ENCODE measurements at places on chromosomes 11 and 22.

GRCh38 chr11:12142176-12142575, 31.8 kb downstream of the MICAL2 start:
- no peak for DNase-seq

DNA sequence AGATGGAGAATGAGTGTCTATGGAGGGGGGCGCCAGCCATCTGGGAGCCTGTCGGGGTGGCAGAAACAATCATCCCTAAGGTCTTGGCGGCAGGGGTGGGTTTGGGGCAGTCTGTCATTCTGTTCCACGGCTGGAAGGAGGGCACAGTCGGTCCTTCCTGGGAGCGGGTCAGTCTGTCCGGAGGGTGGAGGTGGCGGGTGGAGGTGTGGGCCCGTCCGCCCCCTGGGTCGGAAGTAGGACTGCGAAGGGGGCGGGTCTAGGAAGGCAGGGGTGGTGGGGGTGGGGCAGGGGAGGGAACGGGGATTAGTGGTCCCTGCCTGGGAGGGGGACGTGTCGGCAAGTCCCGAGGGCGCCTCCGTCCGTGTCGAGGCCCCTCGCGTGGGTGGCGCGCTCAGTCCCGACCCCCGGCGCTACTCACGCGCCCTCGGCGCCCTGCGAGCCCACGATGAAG, 461 bp downstream of the TBC1D10A start:
- no peak for DNase-seq

DNA sequence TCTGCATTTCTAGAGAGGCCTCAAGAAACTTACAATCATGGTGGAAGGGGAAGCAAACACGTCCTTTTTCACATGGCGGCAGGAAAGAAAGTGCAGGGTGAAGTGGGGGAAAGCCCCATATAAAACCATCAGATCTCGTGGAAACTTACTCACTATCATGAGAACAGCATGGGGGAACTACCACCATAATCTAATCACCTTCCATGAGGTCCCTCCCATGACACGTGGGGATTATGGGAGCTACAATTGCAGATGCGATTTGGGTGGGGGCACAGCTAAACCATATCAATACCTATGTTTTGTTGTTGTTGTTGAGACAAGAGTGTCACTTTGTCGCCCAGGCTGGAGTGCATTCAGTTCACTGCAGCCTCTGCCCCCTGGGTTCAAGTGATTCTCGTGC, 29.9 kb downstream of the SFI1 start:
- peak; percentile 54 for DNase-seq

DNA sequence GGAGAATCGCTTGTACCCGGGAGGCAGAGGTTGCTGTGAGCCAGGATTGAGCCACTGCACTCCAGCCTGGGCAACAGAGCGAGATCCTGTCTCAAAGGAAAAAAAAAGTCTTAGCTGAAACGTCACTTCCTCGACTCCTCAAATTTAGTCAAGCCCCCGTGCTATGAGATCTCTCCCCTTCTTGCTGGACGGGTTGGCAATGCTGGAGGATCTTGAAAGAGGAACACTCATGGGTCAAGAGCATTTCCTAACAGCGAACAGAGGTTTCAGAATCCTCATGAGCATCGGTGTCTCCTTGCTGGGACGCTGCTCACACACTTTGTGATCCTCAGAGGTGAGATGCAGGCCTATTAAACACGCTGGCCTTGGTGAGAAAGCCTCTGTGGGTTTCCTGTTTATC, 35.9 kb downstream of the APOL3 start:
- DNase-seq: no peak

DNA sequence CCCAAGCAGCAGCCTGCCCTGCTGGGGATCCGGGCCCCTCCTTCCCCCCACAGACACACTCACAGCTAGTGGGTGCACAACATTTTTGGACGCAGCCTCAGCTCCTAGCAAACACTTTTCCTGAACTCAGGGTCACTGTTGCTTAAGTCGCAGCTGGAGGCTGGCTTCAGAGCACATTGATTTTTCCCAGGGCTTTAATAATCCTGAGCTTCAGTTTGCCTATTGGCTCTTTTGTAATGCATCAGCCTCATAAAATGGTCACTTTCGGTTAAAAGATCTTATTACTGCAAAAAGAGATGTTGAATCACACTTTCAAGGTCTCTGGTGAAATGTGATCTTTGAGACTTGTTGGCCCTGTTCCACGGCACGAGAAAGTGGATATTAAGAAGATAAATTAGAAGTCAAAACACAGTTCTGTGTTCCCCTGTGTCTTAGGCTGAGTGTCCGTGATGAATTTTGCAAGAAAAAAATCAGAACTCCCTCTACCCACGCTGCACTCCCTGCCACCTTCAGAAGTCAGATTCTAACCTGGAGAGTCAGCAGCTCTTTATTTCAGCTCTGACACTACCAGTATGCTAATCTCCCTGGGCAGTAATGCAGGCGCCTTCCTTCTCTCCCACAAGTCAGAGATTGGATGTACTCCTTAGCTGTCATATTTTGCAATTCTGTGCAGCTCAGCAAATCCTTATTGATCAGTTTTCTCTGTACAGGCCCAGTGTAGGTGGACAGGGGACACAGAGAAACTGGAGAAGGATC, 158.2 kb upstream of the E2F8 start:
- no peak for DNase-seq

DNA sequence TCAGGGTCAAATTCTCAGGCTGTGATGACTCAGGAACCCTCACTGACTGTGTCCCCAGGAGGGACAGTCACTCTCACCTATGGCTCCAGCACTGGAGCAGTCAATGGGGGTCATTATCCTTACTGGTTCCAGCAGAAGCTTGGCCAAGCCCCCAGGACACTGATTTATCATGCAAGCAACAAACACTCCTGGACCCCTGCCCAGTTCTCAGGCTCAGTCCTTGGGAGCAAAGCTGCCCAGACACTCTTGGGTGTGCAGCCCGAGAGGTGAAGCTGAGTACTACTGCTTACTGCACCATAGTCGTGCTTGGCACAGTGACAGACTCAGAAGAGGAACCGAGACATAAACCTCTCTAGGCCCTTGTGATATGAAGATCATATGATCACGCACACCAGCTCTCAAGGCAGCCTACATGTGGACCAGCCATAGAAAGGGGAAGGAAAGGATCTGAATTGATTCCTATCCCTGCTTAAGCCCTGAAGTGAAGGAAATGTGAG, 58.2 kb downstream of the ZNF280B start:
- DNase-seq: no peak

DNA sequence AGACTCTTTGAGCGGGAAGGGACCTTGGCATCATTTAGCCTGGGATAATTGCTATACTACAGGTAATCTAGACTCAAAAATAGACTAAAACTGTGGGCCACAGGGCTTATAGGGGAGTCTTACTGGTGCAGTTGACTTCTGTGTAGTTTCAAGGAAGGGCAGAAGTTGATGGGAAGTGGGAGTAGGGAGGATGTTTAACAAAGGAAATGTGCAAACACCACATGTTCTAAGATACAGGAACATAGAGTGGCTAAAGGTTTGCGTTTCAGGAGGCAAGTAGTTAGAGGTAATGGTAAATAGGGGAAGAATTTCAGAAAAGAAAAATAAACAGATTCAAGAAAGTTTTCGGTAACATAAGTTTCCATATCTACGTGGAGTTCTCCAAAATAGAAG, 14.4 kb upstream of the SORL1 start:
- DNase-seq: no peak

DNA sequence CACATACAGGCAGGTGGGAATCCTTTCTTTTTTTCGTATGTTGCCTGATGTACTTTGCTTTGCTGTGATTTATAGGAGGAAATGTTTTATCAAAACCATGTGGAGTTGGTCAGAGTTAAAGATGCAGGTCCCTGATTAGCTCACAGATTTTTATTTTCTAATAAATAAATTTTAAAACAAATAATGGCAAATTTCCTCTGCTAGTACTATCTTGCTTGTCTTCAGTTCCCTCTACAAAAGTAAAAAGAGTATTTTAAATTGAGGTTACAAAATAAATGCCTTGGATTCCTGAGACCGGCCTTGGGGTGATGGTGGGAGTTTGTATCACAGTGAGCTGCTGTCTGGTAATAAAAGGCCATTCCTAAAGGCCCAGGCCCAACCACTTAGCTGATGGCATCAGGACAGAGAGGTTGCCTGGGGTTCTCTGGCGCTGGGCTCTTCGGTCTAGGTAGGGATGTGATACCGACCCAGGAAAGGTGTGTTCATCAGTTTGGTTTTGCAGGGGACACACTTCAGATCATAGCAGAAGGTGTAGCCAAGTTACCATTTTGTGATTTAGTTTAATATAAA, 129.0 kb downstream of the TBC1D22A start:
- DNase-seq: no peak

- DNase-seq: no peak
These were observed 23.7 kb downstream of the CEP295 start for GRCh38 chr11:93685196-93685595.

GRCh38 chr11:56013805-56014204, 13.6 kb upstream of the OR5AS1 start:
- no peak for DNase-seq

GRCh38 chr11:124402326-124402922, 3.6 kb upstream of the OR8B3 start:
- peak; percentile 23 for DNase-seq

- no peak for DNase-seq
These were observed 90.1 kb downstream of the ETS1 start for GRCh38 chr11:128497061-128497775.

DNA sequence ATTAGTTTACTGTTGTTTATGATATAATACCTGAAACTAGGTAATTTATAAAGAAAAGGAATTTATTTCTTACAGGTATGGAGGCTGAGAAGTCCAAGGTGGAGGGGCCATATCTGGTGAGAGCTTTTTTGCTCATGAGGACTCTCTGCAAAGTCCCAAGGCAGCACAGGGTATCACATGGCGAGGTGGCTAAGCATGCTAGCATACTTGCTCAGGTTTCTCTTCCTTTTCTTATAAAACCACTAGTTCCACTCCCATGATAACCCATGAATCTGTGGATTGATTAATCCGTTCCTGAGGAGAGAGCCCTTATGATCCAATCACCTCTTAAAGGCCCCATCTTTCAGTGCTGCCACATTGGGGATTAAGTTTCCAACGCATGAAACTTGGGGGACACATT, 82.7 kb downstream of the PHF21A start:
- no peak for DNase-seq

GRCh38 chr11:134229126-134229790, 4.8 kb downstream of the VPS26B start:
- DNase-seq: no peak

DNA sequence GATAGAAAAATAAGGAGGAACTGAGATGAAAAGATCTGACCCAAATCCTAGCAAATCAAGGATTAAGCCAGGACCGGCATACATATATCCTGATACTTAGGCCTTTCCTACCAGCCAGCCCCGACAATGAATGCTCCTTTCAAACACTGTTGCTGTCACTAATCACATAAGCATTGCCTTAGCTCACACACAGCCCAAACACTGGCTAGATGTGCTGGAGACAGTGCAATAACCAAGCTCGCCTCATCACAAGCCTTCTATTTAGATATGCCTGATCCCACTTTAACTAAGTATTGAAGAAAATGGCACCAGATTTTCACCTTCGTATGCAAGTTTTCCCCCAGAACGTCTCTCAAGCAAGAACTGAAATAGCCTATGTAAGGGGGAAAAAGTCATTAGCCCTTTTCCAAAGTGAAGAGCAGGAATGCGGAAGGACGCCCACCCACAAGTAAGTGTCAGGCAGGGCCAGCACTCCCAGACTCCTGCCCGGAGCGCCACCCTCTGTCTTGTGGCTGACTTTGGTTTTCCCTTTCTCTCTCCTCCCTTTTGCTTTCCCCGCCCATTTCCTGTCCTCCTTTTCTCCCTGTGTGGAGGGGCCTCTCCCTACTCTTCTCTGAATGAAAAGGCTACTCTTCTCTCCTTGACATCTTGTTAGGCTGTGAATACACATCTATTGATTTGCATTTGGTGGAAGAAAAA, 8.9 kb upstream of the OPCML start:
- DNase-seq: no peak

DNA sequence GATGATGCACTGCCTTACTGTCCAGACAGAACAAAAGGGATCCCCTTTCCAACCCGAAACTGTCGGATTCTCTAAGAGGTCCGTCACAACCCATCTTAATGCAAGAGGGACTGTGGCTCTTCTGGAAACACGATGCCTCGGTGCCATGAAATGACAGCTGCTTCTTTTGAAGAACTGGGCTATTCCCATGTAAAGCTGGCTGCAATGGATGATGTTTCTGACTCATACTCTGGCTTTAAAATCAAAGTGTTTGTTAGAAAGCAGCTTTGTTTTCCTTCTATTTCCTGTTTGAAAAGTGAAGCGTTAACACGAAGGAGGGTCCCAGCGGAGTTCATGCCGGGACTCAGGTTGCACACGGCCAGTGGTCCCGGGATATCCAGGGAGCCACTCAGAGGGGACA, 3.1 kb downstream of the TP53AIP1 start:
- no peak for DNase-seq

DNA sequence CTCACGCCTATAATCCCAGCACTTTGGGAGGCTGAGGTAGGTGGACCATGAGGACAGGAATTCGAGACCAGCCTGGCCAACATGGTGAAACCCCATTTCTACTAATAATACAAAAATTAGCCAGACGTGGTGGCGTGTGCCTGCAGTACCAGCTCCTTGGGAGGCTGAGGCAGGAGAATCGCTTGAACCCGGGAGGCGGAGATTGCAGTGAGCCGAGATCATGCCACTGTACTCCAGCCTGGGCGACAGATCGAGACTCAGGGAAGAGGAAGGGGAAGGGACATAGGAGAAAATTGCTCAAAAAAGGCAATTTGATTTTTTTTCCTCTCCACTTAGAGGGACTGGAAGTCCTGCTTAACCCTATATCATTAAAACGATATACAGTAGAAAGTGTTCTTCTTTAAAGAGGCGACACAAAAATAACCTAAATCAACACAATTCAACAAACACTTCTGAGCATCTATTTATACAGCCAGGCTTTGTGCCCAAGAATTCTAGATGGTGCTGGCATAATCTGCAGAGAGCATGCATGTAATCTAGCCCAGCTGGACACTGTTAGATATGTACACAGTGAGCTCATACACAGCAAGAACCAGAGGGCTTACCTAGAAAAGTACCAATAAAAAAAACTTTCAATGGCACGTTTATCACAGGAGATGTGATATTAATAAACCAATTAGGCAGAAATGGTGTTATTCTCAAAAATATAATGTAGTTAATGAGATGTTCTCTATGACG, 20.9 kb upstream of the DENND5A start:
- no peak for DNase-seq

All from activated T-cell treated with anti-CD3 and anti-CD28 coated beads for 24 hours (primary cell).